Midbrain (tissue), 1 donor: ENCODE measurements at places on chromosomes 2 and 18.

- no peak for DNase-seq
Measured at GRCh38 chr2:7704296-7704865, 787.2 kb downstream of the RNF144A start.

DNA sequence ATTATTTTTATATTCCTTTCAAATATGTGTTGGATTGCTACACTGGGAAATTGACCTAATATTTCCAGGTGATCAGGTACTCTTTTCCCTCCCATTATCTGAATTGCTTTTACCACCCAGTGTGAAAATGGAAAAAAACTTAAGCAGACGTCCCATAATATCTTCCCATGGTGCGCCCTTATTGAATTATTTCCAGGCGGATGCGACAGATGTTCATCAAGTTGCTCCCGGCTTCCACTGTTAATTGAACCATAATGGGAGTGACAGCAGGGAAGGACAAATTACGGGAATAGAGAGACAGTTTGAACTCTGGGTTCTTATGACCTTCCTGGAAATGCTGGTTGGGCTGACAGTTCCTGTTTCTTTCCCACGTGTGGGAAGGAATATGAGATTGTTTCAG lies 93.3 kb downstream of the THSD7B start:
- no peak for DNase-seq

DNA sequence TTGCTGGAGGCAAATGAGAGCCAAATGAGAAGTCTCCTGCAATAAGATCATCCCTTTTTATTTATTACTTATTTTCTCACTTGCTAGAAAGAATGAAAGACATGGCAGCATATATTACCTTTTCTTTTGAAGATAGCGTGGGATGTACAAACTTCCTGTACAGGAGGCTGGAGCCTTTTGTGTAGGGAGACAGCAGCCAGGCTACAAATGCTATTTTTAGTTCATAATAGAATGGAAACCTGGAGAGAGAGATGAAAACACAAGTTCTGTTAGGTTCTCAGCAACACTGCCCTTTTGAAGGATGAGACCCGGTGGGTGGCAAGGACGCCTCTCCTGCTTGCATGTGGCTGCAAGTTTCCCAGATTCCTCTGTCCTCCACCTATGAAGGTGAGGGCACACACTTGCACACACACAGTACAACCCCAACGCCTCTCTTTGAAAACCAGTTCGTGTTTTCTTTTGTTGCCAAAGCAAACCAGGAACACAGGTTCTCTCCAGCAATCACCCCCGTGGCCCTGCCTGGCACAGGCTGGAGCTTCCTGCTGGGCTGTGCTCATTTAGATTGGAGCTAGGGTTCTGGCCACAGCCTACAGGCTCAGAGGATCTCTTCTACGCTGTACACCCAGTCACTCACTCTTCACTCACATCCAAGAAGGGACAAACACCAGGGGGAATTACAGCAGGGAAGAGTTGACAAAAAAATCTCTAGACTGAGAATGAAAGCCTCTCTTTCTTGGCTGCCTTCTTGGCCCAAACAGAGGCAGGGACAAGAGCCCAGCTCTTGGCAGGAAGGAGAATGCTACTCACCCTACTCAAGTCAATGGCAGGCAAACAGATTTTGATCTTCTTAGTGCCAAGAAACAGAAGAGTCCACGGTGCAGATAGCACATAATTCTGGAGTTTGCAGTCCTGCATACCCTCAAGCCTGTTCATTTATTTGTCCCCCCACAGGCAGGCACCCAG lies 55.6 kb downstream of the MRPL35 start:
- DNase-seq = peak; percentile 12

GRCh38 chr2:173184031-173185004 lies 108.7 kb downstream of the MAP3K20 start:
- no peak for DNase-seq

DNA sequence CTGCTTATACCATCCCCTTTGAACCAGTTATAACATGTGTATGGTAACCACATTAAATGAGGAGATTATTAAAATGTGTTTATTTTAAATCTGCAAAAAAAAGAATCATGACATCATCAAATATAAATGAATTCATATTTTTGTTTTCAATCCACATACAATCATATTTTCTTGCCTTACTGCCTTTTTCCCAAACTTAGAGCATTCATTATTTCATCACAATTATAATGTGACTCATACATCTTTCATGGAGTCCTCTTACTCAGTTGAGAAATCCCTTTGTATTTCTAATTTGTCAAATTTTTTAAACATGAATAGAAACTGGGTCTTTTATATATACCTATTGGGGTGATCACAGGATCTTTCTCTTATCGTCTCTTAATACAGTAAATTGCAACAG lies 909.6 kb downstream of the DSC3 start:
- DNase-seq = no peak

- no peak for DNase-seq
Measured at GRCh38 chr2:170484552-170484951, 230.6 kb upstream of the SP5 start.

- no peak for DNase-seq
Measured at GRCh38 chr2:158926478-158926948, 41.9 kb upstream of the TANC1 start.

DNA sequence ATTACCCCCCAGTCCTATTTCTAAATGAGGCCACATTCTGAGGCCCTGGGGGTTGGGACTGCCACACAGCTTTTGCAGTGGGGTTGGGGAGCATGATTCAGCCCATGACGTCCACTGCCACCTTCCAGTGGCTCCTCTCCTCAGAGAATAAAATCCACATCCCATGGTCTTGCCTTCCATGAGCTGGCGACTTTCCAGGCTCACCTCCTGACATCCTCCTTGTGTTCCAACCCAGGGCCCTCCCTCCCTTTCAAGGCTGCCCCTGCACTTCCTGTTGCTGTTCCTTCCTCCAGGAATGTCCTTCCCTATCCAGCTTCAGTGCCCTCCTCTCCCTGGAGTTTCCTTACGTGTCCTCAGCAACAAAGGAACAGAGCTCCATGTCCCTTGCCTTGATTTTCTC lies 187.3 kb upstream of the ID2 start:
- no peak for DNase-seq

DNA sequence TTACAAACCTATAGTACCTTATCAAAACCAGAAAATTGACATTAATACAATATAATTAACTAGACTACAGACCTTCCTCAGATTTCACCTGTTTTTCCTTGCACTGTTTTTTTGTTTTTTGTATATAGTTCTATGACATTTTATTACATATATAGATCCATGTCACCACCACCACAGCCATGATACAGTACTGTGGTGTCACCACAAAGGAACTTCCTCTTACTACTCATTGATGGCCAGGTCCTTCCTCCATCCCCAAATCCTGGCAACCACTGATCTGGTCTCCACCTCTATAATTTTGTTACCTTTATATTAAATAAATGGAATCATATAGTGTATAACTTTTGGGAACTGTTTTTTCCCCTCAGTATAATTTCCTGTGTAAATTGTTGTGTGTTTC lies 19.4 kb upstream of the ATP6V1B1 start:
- no peak for DNase-seq

GRCh38 chr2:143604566-143604959 lies 475.3 kb downstream of the ARHGAP15 start:
- DNase-seq = no peak

GRCh38 chr18:12274793-12275192 lies 20.6 kb downstream of the CIDEA start:
- no peak for DNase-seq

DNA sequence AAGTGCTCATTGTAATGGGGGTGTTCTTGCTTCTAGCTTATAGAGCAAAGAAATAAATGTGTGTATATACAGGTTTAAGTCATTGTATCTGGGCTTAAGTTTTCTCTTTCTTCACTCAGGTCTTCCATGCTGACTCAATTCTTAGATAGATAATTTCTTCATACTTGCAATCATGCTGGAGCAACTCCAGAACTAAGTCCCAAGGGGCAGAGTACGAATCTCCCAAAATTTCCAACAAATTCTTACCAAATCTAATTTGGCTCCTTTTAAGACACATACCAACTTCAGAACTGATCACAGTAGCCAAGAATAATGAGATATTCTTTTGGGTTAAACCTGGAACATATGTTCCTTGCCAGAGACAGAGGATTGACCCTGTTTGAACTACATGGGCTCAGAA lies 4.3 kb upstream of the SPAG16 start:
- DNase-seq = no peak

- DNase-seq = no peak
Measured at GRCh38 chr18:42131066-42131929, 176.3 kb downstream of the PIK3C3 start.

DNA sequence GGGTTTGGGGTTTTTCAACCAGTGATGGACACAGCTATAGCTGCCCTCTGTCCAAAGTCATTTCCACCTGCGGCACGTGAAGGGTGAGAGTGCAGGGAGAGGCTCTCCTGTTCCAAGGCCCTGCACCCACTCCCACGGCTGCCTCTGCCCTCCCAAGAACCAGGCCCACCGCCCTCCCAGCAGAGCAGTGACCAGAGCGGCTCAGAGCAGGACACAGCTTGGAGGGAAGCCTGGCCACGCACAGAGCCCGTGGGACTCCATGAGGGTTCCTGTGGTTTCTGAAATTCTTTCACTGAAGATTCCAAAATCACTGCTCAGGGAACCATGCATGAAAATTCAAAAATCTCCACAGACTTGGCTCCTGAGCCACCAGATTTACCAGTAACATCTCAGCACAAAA lies 67.3 kb upstream of the SALL3 start:
- no peak for DNase-seq

DNA sequence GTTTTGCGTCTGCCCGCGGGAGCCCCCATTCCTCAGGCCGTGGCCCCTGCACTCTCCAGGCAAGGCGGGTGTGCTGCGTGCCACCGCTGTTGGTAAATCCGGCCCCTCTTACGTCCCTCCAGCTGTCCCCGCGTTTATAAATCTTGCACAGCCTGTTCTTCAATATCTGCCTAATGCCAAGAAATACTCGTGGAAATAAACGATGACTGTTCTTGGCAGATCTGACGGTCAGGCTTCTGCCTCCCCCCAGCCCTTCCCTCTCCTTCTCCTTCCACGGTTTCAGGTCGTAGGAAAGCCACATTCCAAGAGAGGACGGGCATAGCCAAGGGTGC lies 20.5 kb downstream of the ODC1 start:
- no peak for DNase-seq

DNA sequence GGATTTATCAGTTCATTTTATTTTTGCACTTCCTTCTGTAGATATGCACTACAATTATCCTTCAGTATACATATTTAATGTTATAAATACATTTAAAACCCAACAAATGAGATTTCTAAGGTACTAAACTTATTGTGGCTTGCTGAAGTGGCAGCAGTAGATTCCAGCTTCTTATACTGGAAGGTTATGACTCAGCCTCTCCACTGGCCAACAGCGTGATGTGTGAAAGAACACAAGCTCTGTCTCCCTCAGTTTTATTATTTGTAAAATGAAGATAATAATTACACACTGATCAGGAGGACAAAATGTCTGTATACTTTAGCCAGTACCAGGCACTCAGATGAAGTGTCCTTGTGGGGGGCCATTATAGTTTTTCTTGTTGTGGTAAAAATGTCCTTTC lies 1147.1 kb downstream of the CNTNAP5 start:
- no peak for DNase-seq
